LHCN-M2 (cell line): ENCODE measurements at places on chromosomes 6 and 20. TPM values are rescaled to one million over a fixed set of nuclear protein-coding genes. Genes with fewer than 3 reads are reported as not detected.
A peak's percentile ranks its signal among the peaks of the same experiment; 100 is the strongest.

GRCh38 chr20:37669062-37669772 lies 24.6 kb upstream of the CTNNBL1 start:
- no peak for DNase-seq

GRCh38 chr6:54717849-54718455 lies 128.6 kb upstream of the FAM83B start:
- DNase-seq, result peak; percentile 21

Gene LPIN3
- 15.3 and 19.1 TPM in 2 replicates for total RNA-seq

- DNase-seq, result no peak
Measured at GRCh38 chr20:25061103-25061799, 3.3 kb upstream of the ACSS1 start.

Gene ASIP
- not detected in 2 replicates for total RNA-seq

Gene HLA-G
- total RNA-seq, result not detected in 2 replicates

DNA sequence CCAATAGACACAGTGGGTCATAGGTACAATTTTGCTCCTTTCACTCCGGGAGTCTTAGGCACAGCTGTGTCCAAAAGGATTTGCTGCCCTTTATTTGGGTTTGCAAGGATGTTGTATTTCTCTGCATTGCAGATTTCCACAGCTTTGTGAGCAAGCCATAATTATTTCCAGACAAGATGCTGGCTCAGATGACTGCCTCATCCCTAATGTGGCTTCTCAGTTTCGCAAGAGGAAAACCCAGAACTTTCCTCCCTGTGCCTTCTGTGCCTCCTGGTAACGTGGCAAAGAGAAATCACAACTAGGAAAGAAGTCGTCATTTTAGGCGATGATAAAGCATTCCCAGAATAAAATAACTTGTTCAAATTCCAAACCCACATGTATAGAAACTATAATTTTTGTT lies 33.7 kb downstream of the FAM50B start:
- DNase-seq, result peak; percentile 78

Gene SEC63
- 12.4 and 27.1 TPM in 2 replicates for total RNA-seq

DNA sequence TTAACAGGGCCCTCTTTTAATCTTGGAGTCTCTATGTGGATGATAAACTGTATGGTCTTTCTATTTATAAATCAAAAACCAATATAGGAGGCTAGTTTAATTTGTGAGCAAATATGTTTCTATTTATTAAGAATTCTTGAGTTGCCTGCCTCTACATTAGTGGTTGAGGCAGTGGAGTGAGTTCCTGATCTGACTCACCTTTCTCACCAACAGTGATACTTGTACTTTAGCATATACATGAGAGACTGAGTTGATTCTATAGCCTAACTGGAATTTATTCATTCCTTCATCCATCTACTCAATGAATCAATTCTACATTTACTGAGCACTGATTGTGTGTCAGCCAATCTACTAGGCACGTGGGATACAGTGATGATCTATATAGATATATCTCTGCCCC lies 126.9 kb downstream of the TRMT11 start:
- no peak for DNase-seq

DNA sequence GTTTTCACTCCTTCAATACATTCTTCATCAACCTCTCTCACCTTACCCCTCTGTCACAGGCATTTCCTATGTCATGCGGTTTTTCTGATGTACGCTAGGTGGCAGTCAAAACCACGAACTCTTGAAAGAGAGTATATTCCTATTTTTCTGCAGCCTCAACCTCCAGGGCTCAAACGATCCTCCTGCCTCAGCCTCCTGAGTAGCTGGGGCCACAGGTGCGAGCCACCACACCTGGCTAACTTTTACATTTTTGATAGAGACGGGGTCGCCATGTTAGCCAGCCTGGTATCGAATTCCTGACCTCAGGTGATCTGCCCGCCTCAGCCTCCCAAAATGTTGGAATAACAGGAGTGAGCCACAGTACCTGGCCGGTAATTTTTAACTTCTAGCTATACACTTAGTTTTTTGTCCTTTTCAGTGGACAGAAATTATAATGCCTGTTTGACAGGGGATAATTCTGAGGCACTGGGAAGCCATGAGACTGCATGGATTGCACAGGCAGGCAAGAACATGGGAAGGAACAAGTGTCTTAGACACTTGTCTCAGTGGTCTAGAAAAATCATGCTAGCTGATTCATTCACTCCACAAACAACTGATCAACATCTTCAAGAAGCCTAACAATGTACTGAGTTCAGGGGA lies 22.5 kb upstream of the HFE start:
- peak; percentile 48 for DNase-seq

Gene GNMT
- not detected in 2 replicates for total RNA-seq

GRCh38 chr6:89736893-89737292 lies 82.7 kb downstream of the MDN1 start:
- DNase-seq, result no peak
